KBM-7 (cell line): ENCODE measurements at places on chromosomes 2 and 18.

DNA sequence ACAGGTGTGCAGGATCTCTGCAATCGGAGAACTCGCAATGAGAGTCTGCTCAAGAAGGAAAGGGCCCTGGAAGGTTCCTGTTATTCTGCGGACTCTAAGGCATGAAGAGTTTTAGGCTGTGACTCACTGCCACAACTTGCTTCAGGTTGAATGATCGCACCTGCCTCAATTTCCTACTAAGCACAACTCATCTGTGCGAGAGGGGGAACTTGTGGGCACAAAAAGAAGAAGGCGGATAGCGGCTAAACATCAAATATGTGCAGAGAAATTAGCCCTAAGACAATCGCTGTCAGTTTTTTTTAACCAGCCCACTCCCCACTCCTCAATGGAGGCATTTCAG lies 14.0 kb upstream of the CREG2 start:
- DNase-seq = peak; percentile 76

GRCh38 chr2:24857746-24858145 lies 62.3 kb downstream of the ADCY3 start:
- DNase-seq = no peak

GRCh38 chr2:209721497-209721896 lies 50.1 kb upstream of the UNC80 start:
- DNase-seq = no peak

- no peak for DNase-seq
Observed at GRCh38 chr2:5121121-5121520, 571.1 kb upstream of the SOX11 start.

DNA sequence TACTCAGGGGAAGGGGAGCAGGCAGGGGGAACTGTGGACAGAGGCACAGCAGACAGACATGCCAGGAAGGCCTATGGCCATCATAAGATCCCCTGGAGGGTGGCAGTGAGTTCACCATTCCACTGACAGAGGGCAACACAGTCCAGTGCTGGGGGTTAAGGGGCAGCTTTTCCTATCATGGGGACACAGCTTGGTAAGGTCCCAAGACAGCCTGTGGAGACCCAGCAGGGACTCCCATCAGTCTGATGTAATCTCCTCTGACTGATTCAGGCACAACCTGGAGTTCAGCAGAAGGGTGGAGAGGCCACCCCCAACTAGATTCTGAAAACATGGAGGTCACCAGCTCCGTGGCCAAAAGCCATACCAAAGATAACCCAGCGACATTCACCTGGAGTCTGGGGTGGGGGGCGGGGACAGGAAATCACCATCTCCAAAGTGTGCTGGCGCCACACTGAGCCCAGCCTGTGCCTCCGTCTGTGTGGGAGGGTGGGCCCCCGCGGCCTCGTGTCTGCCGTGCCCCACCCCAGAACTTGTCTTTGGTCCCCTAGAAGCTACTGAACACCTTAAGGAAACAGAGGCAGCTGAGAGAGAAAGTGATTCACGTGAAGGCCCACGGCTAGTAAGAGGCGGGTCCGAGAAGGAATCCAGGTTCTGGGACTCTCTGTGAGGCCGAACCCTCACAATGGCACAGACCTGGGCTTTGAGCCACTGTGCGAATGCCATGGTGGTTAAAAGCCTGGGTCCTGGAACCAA lies 28.6 kb downstream of the DNMT3A start:
- no peak for DNase-seq

DNA sequence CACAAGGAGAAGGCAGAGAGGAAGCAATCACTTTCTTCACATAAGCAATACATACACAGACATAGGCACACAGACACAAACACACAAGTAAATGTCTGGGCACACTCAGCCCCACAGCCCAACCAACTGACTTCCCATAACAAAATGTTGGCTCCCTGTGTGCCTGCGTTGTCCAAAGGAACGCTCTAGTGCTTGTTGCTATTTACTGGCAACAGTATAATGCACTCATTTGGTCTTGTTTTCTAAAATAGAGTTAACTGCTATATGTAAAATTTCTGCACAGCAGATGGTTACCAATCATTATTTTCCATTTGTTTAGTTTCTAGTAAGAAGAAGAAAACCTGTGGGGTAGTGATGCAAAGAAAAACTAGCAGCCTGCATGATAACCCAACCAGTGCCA lies 16.5 kb downstream of the FIGN start:
- DNase-seq = no peak
